ENCODE measurements at places on chromosomes 2 and 18.

DNA sequence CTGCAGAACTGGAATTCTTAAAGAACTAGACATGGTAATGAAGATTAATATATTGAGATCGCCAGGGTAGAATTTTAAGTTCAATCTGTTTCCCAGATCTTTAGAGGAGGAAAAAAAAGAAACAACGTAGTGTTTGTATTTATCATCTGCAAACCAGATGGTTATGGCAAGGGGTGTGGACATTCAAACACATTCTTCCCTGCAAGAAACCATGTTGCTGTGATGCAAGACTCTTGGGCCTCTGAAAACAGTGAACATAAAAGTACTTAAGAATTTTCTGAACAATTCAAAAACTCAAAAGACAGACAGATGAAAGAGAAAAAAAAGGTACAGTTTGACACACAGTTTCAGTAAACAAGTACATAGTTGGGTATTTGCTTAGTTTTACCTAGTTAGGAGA lies 35.6 kb downstream of the COL5A2 start:
- DNase-seq = no peak

- DNase-seq = no peak
These were observed 15.1 kb downstream of the HOXD3 start for GRCh38 chr2:176172007-176172894.

- no peak for DNase-seq
These were observed 243.0 kb downstream of the HDAC4 start for GRCh38 chr2:239157771-239158170.

GRCh38 chr2:942775-943460 lies 7.7 kb upstream of the SNTG2 start:
- DNase-seq = no peak

- no peak for DNase-seq
These were observed 38.7 kb downstream of the AAK1 start for GRCh38 chr2:69604836-69605235.

GRCh38 chr2:55047677-55048299 lies 2.5 kb downstream of the RTN4 start:
- peak; percentile 53 for DNase-seq

GRCh38 chr2:121167411-121167810 lies 117.6 kb downstream of the TFCP2L1 start:
- DNase-seq = no peak
